Cerebellar nuclear complex (tissue), 1 donor: ENCODE measurements at places on chromosomes 13 and 19.

GRCh38 chr19:12932392-12933286, 872 bp downstream of the FARSA start:
- DNase-seq: no peak

GRCh38 chr13:100280681-100281080, 191.8 kb downstream of the PCCA start:
- DNase-seq: no peak

DNA sequence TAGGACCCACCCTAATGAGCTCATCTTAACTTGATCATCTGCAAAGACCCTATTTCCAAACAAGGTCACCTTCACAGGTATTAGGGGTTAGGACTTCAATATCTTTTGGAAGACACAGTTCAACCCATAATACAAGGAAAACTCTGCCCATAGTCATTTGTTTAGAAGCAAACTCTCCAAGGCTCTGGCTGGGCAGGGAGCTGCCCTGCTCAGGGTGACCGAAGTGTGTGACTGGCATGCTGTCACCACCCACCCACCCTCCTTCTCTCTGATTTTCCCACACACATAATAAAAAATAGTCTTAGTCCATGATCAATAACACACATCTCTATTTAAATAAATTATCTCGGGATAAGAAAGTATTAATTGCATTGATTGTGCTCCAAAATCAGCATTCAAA, 161.1 kb downstream of the KCTD15 start:
- no peak for DNase-seq

DNA sequence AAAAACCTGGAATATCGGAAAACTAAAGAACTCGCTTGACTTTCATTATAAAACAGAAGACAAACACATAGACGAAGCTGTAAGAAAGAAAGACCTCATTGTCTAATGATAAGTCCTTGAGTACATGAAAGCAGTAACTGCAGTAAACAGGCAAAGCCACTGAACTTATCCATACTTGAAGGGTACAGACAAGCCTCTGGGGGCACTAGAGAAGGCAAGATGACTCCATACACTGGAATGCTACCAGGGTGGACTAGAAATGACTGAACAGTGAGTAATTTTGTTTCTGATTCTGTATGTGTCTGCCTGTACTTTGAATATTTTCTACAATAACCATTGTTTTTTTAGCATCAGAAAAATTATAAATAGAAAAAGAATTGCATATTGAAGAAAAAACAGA, 507.9 kb downstream of the UQCRFS1 start:
- no peak for DNase-seq

DNA sequence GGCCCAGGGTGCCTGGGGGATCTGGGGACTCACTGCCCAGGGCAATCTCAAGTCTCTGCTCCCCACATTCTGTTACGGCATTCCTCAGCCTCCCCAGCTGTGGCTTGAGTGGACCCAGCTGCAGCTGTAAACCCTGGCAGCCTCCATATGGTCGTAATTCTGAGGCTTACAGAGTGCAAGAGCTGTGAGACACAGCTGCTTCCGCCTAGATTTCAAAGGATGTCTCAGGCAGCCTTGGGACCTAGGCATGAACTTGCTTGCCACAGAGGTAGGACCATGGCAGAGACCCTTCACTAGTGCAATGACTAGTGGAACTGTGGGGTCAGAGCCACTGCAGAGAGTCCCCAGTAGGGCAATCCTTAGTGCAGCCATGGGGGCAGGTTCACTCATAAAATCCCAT, 297.5 kb downstream of the ENOX1 start:
- DNase-seq: no peak

GRCh38 chr19:5680084-5680436, 256 bp downstream of the MICOS13 start:
- DNase-seq: no peak

- DNase-seq: no peak
Measured at GRCh38 chr13:27408074-27408473, 16.3 kb upstream of the GTF3A start.

GRCh38 chr19:51123802-51124201, 904 bp upstream of the SIGLEC9 start:
- DNase-seq: no peak

DNA sequence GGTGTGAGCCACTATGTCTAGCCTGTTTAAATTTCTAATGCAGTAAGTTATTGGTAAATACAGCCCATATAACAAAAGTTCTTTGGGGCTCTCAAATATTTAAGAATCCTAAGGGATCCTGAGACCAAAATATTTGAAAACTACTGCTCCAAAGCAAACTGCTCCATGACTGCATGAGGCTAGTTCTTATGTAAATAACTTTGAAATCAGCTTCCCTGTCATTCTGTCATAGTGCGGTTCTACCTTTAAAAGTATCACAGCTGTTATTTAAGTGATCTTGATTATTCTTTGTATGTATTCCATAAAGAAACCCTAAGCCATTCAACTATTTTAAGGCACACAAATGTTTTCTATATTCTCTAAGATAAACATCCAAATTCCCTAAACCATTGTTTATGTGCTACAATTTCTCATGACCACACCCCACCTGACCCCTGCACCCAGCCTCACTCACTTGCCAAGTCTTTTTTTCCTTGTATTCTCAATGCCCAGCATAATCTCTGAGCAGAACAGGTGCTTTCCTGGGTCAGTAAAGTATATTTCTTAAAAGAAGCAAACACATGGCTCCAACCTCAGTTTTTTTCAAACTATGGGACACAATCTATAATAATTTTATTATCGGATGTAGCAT, 146.6 kb downstream of the RNF17 start:
- DNase-seq: no peak

DNA sequence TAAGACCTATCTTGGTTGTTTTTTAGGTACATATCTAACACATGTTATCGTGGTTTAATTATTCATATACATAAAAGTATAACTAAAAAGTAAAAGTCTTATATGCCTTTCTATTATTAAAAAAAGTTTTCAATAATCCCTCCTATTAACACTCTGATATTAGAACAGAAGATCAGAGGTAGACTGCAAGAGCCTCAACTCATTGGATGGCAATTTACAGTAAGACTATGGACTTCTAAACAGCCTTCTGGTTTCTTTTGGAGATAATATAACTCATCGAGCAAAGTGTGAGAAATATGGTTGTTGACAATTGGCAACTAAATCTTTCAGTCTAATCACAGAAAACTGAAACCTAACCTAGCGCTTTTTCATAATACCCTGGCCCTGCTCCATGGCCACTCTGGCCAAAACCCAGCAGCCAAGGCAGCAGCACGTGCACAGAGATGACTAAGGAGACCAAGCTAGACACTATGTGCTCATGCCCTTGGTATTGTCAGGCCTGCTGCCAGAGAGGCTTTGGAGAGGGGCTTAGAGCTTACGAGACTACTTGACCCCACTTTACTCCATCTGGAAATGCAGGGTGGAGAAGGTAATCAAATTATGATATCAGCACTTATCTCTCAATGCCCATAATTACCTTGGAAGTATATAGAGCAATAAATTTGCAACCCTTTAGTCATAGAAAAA, 40.6 kb upstream of the EEF1AKMT1 start:
- no peak for DNase-seq

DNA sequence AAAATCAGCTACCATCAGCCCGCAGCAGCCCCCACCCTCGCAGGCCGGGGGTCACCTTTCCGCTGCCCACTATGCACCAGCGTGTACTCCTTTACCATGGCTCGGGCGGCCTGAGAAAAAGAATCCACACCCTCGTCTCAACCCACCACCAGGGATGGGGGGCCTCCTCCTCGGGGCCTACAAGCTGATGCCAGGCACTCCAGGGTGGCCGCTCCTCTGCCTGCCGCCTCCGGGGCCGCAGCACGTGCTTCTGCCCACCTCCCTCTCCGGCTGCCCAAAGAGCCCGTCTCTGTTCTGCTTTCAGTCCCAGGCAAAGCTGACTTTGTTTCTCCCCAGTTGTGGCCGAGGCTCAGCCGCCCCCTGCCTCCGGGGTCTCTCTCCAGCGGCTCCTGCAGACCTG, 11.1 kb upstream of the MEX3D start:
- no peak for DNase-seq

DNA sequence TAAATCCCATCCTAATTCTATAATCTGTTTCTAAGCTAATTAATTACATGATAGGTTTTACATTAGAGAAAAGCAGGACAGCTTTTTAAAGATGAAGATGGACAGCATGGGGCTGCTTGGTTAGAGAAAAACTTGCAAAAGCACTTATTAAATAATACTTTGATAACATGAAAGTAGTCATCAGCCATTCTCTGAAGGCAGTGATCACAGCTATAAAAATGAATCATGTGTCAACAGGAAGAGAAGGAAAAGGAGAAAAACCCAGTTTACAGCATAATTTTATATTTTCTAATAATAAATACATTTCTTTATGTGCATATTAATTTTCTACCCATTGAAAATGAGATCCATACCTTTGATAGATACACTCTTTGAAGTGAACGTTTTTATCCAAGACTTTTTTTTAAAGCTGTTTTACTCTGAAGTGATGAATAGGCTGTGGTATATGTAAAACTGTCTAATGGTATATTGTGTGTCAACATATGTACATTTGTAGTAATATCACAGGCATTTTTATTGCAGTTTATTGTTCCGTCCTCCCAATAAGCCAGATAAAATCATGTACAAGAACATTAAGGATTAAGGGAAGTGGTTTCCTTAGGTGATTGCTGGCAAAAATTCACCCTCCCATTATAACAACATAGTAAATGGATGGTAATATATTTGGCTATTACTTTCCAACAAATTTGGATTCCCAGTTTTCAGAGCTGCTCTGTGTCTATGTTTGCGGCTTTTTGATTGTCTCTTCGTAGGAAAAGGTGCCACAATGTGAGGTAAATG, 1.3 kb upstream of the KLF5 start:
- no peak for DNase-seq

DNA sequence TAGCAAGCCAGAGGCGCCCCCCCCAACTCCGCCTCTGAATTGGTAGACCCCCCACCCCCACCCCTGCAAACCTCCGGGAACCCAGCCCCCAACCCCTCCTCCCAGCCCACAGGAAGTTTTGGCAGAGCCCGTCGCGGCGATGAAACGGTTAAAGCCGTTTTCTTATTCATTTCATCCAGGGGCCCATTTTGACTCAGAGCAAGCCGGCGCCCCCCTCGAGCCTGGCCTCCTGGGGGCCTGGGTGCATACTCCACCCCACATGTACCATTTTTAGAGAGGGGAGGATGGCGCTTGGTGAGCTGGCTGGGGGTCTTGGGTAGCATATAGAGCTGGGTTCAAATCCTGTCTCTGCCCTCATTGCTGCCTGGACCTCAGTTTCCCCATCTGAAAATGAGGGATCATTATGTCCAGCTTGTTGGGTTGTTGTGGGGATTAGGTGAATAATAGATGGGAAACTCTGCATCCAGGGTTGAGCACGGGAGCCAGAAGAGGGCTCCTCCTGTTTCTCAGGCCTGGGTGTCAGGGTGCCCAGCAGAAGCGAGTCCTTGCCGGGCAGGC, 7.9 kb upstream of the JUNB start:
- no peak for DNase-seq

GRCh38 chr13:28576067-28576466, 81.1 kb upstream of the FLT1 start:
- no peak for DNase-seq

DNA sequence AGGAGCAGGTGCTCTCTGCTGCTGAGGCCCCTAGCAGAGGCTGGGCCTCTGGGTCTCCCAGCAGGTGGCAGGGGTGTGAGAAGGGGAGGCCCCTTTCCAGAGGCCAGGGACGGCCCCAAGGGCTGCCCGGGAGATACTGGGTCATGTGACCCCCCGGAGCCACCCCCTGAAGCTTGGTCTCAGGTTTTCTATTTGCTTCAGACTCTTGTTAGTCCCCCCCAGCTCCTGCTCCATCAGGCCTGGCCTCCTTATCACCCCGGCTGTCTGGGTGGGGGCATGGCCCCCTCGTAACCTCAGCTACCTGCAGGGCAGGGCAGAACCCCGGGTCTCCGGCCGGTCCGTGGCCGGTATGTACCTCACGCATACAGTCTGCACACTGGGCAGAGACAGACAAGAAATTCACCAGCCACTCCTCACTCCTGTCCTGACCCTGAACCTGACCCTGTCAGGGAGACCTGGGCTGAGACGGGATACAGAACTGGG, 13.2 kb upstream of the TCF3 start:
- no peak for DNase-seq

DNA sequence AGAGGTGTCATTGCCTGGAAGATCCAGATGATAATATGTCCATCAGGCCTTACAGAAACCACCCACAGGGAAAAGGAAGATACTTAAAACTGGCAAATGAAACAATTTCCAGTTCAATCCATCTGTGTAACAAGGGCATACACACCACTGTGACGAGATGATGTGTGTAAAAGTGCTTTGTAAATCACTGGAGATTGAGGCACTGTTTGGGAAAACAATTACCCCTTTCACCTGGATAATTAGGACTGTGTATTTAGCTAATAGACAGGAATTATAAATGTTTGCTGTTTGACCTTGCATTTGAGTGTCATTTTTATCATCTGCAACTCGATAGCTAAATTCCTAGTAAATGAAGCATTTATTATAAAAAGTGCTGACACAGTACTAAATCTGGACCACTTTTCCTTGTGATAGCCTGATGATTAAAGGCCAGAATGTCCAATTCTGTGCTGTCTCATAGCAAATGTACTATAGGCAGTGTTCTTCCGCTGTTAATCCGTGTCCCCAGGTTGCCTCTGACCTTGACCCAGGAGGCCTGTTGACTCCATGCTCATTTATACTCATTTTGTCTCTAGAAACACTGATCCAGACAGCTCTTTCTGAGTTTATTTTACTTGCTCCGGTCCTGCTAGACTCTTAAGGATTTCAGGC, 105.8 kb downstream of the LACC1 start:
- DNase-seq: no peak

- no peak for DNase-seq
Measured at GRCh38 chr13:33582121-33582520, 235.8 kb upstream of the RFC3 start.

- no peak for DNase-seq
Measured at GRCh38 chr13:99717959-99718674, 216.8 kb downstream of the TM9SF2 start.

GRCh38 chr19:5345895-5346386, 5.3 kb upstream of the PTPRS start:
- DNase-seq: no peak

- DNase-seq: no peak
Measured at GRCh38 chr19:33239223-33239975, 13.7 kb upstream of the SLC7A10 start.

DNA sequence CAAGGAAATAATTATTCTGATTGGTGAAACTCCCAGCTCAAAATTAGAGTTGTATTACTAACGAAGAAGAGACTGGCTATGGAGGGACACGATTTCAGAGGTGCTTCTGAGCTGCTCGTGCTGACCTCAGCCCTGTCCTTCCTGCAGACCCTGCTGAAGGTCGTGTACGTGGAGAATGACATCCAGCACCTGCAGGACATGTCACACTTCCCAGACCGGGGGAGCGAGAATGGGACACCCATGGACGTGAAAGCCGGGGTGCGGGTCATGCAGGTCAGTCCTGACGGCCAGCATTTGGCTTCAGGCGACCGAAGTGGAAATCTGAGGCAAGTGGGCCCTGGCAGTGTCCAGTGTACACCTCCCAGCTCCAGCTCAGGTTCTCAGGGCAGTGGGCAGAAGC, 28.0 kb upstream of the OVOL3 start:
- DNase-seq: no peak
